ENCODE measurements at places on chromosomes 4 and X.

GRCh38 chrX:7294483-7294882, 146.5 kb upstream of the PUDP start:
- DNase-seq, result no peak

DNA sequence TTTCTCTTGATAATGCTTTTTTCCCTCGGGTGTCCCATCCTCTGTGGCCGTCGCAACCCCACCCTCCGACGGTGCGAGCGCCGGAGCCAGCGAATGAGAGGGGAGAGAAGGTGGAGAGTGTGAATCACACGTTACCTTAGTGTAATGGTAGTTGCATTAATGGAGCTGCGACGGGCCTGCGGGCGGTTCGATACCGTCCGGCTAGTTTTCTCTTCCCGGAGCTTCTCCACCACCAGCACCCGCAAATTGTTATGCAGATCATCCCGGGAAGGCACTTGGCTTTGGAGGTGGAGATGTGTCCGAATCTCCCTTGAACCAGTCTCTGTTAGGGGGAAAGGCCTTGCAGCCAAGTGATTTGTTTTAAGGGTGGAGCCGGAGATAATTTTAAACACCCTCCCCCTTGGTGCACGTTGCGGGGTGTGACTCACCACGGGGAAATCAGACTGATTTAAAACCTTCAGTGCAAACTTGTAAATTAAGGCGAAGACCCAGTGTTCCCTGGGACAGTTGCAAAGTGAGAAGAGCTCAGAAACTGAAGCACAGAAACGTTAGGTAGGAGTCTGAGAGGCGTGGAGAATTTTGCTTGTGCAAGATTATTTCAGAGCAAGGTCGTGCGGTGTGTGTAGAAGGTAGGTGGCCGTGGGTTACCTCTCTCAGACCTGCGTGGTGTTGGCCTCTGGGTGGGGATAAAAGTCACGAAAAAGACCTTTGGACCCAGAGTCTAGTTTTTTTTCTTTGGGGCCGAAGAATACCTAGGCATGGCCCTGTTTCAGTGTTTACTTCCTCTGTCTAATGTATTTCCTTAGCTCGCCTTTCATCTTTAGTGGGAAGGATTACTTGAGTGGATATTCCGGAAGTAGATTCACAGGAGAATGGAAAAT, 1.3 kb downstream of the AFF1 start:
- peak; percentile 18 for DNase-seq

GRCh38 chrX:116379854-116380253, 56.6 kb upstream of the SLC6A14 start:
- no peak for DNase-seq

- no peak for DNase-seq
Measured at GRCh38 chr4:152937336-152938236, 1.5 kb downstream of the FHDC1 start.

DNA sequence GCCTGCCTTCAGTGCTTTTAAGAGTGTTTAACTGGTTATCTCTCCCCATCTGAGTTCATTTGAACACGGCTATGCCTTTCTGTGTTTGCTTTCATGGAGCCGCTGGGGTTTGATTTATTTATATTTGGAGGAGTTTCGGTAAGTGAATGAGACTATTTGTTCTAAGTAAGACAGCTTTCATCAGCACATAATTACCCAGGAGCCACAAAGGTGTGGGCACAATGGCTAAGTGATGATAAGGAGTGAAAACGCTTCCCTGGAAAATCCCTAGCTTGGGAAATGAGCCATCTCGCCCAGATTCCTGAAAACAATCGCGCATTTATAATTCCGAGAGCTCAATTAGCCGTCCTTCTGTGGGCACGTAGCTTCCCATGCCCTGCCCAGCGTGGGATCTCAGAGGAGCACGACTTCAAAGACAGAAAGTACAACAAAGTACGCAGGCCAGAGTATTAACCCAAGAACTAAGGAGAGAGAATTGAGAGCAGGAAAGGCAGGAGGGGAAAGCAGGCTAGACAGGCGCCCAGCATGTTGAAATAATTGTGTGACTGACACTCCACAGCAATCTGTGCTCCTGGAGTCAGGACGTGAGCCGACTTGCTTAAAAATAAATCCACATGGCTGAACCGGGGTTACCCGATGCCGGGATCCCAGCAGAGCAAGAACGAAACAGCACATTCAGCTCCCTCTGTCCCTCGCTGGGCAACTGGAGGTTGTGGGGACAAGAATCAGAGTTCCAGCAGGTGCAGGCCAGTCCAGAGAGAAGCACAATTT, 99.0 kb downstream of the DHRSX start:
- no peak for DNase-seq

GRCh38 chr4:165060938-165061337, 7.3 kb downstream of the TRIM75 start:
- no peak for DNase-seq

- no peak for DNase-seq
Measured at GRCh38 chrX:122115604-122116003, 1068.2 kb downstream of the GLUD2 start.

- no peak for DNase-seq
Measured at GRCh38 chr4:111802191-111802590, 343.1 kb upstream of the FAM241A start.

- DNase-seq, result no peak
Measured at GRCh38 chr4:185120631-185120946, 22.5 kb upstream of the SLC25A4 start.

DNA sequence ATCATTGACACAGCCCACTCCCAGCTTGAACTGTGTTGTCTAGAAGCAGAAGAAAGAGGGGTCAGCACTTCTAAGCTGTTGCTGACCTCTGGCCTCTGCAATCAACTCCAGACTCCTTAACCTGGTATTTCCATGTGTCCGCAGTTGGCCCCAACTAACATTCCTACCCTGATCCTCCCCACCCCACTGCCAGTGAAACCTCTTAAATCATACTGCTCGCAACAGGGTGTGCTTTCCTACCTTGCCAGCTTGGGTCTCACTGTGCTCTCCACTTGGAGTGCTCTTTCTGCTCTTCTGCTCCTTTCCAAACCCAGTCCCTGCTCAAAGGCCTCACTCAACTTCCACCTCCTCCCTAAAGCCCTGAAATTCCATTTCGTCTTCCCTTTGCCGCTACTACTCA, 52.3 kb upstream of the RPS6KA3 start:
- DNase-seq, result no peak

- no peak for DNase-seq
Measured at GRCh38 chr4:119894650-119895208, 171.9 kb downstream of the MAD2L1 start.

- no peak for DNase-seq
Measured at GRCh38 chrX:119647552-119648420, 41.6 kb upstream of the NKRF start.

- DNase-seq, result no peak
Measured at GRCh38 chr4:53622739-53623151, 31.5 kb upstream of the LNX1 start.

GRCh38 chr4:140255467-140255866, 101.5 kb upstream of the MAML3 start:
- DNase-seq, result no peak

DNA sequence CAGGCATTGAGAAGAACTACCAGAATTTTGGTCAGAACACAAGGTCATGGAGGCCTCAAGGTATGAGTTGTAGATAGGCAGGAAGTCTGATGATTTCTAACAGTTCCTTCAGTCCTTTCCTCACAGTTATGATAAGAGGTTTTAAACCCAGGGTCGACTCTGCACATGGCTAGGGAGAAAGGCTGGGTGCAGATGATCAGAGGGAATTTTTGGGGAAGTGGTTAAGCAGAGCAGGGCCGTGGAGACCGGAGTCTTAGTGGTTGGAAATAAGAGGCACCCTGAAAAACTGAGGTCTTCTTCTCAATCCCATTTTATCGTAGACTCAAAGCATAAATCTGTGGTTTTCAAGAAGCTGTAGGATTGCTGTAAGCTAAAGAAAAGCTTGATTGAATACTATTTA, 118.5 kb upstream of the ANK2 start:
- no peak for DNase-seq

GRCh38 chr4:56450342-56450741, 14.3 kb downstream of the PAICS start:
- DNase-seq, result no peak

DNA sequence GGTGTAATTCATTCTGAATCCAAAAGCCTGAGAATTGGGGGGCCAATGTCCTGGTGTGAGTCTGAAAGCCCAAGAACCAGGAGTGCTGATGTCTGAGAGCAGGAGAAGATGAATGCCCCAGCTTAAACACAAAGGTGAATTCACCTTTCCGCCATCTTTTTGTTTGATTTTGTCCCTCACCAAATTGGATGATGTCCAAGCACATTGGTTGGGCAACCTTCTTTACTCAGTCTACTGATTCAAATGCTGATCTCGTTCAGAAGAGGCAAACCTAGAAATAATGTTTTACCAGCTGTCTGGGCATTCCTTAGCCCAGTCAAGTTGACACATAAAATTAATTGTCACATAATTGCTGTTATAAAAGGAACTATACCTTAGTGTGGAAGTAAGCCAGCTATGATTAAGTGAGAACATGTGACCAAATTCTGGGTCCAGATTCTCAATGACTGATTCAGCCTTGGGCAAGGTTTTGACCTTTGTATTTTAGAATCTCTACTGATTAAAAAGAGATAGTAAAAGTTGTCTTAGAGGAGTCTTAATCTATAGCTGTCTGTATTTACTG, 34.5 kb upstream of the SLC4A4 start:
- no peak for DNase-seq

GRCh38 chr4:162921178-162921785, 245.4 kb downstream of the NAF1 start:
- DNase-seq, result no peak

- DNase-seq, result no peak
Measured at GRCh38 chrX:82765811-82766210, 742.3 kb upstream of the POU3F4 start.

DNA sequence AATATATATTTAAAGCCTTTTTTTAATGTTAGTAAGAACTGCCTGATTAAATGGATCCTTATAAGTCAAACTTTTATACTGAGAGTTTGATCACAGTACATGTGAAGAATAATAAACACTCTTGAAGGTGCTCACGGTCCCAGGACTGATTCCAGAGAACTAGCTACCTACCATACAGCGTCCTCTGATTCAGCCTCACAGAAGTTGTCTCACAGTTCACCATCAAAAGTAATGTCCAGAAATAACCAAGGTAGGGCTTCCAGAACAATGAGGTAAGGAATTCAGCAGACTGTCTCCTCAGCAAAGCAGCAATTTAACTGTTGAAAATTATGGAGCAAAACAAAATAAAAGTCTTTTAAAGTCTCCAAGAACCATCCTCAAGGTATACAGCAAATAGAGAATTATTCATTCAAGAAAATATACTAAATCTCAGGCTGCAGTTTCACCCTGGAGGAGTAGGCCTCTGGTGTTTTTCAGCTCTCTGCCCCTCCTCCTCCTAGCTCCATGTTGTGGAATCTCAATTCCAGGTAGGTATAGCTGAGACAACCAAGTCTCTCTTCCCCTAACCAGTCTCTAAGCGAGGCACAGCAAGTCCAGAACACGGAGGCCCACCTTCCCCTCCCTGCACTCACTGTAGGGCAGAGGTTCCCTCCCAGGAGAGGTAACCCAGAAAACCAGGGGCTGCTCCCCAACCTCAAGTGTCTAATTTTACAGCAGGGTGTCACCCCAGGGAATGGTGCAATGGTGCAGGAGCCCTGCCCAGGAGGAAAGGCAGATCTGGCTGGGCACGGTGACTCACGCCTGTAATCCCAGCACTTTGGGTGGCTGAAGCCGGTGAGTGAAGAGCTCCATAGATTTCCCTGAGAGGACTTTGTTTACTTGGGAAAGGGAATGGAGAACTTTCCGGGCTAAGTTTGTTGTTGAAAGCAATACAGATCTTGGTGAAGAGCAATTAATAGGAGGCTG, 28.6 kb downstream of the FAM241A start:
- no peak for DNase-seq

DNA sequence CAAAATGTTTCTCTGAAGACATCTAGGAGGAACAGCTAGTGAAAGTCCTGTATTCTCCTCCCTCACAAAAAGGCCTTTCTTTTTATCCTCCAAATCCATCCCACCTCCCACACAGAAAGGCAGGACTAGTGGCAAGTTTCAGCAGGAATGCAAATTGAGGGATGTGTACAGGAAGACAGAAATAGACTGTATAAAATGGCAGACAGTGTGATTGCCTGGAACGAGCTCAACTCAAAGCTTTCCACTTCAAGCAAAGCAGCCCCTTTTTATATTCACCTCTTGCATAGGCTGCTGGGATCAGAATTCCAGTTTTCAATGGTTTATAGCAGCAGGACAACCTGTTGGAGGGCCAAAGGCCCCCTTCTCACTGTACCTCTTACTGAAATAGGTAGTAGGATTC, 57.5 kb downstream of the DCX start:
- no peak for DNase-seq

DNA sequence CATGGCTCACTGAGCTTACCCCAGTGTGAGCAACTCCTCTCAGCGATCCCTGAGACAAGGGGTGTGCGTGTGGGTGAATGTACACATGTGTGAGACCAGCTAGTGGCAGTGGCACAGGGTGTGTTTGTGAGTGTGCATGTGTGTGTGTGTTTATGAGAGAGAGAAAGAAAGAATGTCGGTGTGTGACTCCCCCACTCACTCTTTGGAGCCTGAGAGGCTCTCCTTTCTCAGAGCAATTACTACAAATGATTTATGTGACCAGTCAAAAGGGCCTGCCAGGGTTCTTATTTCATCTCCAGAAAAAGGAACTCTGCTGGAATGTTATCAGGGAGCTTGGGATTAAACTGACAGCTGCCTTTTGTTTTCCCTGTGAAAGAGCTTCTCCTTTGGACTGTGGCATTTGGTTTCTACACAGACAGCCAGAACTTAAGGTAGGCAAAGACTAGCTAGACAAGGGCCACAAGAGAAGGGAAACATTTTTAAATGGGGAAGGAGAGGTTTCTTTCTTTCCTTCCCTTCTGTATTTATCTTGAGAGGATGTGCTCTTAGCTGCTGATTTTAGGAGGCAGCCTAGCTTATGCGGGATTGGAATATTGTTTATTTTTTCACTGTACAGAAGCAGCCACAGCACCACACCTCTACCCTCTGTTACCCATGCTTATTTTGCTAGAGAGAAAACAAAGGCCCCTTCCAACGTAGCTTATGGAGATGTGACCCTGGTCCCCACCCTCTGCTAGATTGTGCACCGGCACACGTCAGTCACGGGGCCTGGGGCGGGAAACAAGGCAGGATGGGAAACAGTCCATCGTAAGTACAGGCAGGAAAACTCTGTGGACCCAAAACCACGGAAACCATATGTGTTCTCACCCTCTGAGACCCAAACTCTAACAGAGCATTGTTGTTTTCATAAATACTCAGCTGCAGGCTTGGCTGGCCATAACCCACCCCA, 143.5 kb downstream of the MGST2 start:
- DNase-seq, result no peak

All from hippocampal formation (tissue), 2 donors.